ENCODE measurements at places on chromosomes 4 and X. TPM values are rescaled to one million over a fixed set of nuclear protein-coding genes. Genes with fewer than 3 reads are reported as not detected.

- no peaks in the 10 kb centered on the region for H3K27me3 ChIP-seq
- peaks cover 5% of the 10 kb centered on the region for H3K4me1 ChIP-seq
- H3K4me3 ChIP-seq = no peak overlapping the region
- H3K27ac ChIP-seq = no peak overlapping the region
These were observed 74.2 kb downstream of the CLDN34 start for GRCh38 chrX:10041383-10041782.

- peaks cover 14% of the 10 kb centered on the region for H3K4me1 ChIP-seq
- H3K27me3 ChIP-seq = no peaks in the 10 kb centered on the region
- H3K4me3 ChIP-seq = no peak overlapping the region
- no peaks in the 10 kb centered on the region for H3K36me3 ChIP-seq
- no peak overlapping the region for H3K27ac ChIP-seq
These were observed 62.2 kb downstream of the DTHD1 start for GRCh38 chr4:36343501-36344175.

GRCh38 chr4:62399242-62399641 lies 1199.1 kb downstream of the ADGRL3 start:
- DNase-seq = no peak
- no peaks in the 10 kb centered on the region for H3K4me1 ChIP-seq
- H3K27me3 ChIP-seq = no peaks in the 10 kb centered on the region
- H3K4me3 ChIP-seq = no peak overlapping the region
- no peak overlapping the region for H3K27ac ChIP-seq

GRCh38 chr4:95749204-95749603 lies 90.7 kb upstream of the PDHA2 start:
- no peaks in the 10 kb centered on the region for H3K4me1 ChIP-seq
- no peaks in the 10 kb centered on the region for H3K36me3 ChIP-seq
- DNase-seq = no peak
- H3K4me3 ChIP-seq = no peak overlapping the region

GRCh38 chr4:176526704-176527103 lies 206.9 kb downstream of the SPCS3 start:
- H3K27me3 ChIP-seq = no peaks in the 10 kb centered on the region
- no peaks in the 10 kb centered on the region for H3K36me3 ChIP-seq
- H3K4me3 ChIP-seq = no peak overlapping the region
- H3K4me1 ChIP-seq = no peaks in the 10 kb centered on the region
- DNase-seq = no peak

Gene SRP72
- total RNA-seq = 209 TPM

Gene IL21
- 95.3 TPM for total RNA-seq

Gene FAM9B
- total RNA-seq = not detected

Gene ADH1B
- not detected for total RNA-seq

Gene HMX1
- not detected for total RNA-seq

Gene PTCHD1
- total RNA-seq = not detected

Gene USP26
- not detected for total RNA-seq

Gene GPR50
- total RNA-seq = not detected

Gene MCF2
- 0.43 TPM for total RNA-seq

All from activated CD4-positive, alpha-beta T cell treated with anti-CD3 and anti-CD28 coated beads, Interleukin-2, amount 10 ng/mL, durations not matched to agents 24 days and 14 days (primary cell).